ENCODE measurements at places on chromosomes 6 and 20. TPM values are rescaled to one million over a fixed set of nuclear protein-coding genes. Genes with fewer than 3 reads are reported as not detected.

The KCNS1 gene
- 0.34 TPM for total RNA-seq

The MRPL18 gene
- total RNA-seq, result 89.9 TPM

The TULP1 gene
- total RNA-seq, result not detected

The GTSF1L gene
- total RNA-seq, result not detected

The ITPR3 gene
- 41.6 TPM for total RNA-seq

The OPRL1 gene
- total RNA-seq, result 0.71 TPM

The ADGRG6 gene
- total RNA-seq, result 0.12 TPM

The TP53INP2 gene
- 2.3 TPM for total RNA-seq

The RAMACL gene
- 0.31 TPM for total RNA-seq

The DDX39B gene
- total RNA-seq, result 547 TPM

Data from activated CD4-positive, alpha-beta memory T cell treated with anti-CD3 and anti-CD28 coated beads for 36 hours (primary cell).